ENCODE measurements at places on chromosomes 2 and 18. TPM values are rescaled to one million over a fixed set of nuclear protein-coding genes. Genes with fewer than 3 reads are reported as not detected.

GRCh38 chr18:77022116-77022515 lies 110.5 kb downstream of the MBP start:
- no peak for DNase-seq

DNA sequence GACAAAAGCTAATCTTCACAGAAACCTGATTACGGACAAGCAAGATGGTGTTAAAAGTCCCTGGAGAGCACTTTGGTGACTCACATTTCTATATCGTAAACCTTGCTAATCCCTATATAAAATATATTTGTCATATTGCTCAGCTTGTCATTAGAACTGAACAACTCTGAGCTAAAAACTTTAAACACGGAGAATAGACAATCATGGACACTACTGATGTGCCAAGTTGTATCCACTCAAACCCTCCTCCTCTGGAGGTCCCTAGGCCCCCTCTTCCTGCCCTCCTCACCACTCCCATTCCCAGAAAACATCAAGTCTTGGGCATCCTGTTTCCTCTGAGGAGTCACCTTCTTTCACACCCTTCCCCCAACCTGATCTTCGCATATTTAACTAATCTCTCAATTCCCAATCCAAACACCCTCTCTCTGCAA lies 138.7 kb upstream of the PID1 start:
- DNase-seq, result no peak

GRCh38 chr18:45463451-45463850 lies 151.8 kb upstream of the SLC14A2 start:
- DNase-seq, result no peak

GRCh38 chr2:65813631-65814173 lies 381.3 kb upstream of the SPRED2 start:
- no peak for DNase-seq

- no peak for DNase-seq
These were observed 35.8 kb downstream of the MSH6 start for GRCh38 chr2:47818777-47819176.

GRCh38 chr2:85095094-85095493 lies 38.1 kb upstream of the TCF7L1 start:
- DNase-seq, result no peak

Gene CCL20
- 0.50 TPM for polyA plus RNA-seq

Gene CCDC102B
- polyA plus RNA-seq, result 12.9 TPM
